LoVo (cell line): ENCODE measurements at places on chromosomes 2 and 18.

GRCh38 chr18:48872234-48873145 lies 78.3 kb downstream of the SMAD7 start:
- DNase-seq, result no peak

- no peak for DNase-seq
Observed at GRCh38 chr2:136015699-136016098, 30.3 kb upstream of the DARS1 start.

DNA sequence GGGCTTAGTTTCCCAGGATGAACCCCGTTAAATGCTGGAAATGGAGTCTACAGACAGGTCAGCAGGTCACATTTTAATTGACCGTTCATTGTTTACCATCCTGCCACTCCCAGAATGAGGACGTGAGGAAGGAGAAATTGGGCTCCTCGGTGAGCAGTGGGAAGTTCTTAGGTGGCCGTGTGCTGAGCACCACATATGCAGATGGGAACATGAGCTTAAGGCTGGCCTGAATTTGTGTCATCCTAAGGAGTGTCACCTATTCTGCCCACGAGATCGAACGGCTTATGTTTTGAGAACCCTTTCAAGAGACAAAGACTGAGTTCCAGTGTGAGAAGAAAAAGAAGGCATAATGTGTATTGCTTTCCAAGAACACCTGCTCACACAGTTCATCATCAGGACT lies 234.4 kb upstream of the PXDN start:
- no peak for DNase-seq

- no peak for DNase-seq
Observed at GRCh38 chr2:119242276-119243119, 18.9 kb downstream of the STEAP3 start.

DNA sequence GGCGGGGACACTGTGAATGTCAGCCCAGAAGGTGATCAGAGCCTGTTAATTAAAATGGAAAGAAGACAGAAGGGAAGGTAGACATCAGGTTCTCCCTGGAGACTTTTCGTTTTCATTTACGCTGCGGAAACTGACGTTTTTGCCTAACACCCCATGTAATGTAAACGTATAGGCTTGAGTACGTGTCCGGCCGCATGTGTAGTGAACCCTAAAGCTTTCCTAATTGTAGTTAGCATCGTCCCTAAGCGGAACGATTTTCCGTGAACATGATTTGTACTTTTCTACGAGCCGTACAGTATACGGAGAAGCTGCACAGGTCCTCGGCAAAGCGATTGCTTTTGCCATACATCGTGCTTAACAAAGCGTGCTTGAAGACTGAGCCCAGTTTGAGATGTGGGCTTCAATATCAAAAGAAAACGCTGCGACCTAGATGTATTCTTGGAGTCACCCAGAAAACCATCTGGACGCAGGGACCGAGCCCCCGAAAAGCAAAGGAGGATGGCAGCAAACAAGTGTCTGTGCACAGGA lies 284 bp downstream of the TIMM21 start:
- DNase-seq, result no peak

DNA sequence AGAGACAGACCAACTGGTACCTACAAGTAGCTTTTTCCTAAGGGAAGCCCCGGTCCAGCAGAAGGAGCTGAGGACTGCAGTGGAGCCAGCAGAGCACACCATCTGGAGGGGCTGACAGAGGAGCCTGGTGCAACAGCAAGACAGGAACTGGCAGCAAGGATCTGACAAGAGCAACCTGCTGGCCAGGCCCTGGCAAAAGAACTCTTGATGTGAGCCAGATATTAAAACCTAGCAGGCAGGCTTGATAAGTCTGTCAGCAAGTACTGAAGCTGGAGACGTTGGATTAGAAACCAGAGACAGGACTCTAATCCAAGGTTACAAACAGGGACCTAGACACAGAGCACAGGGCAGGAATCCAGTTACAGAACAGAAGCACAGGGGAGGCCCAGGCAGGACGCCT lies 260.7 kb upstream of the MGAT5 start:
- no peak for DNase-seq

DNA sequence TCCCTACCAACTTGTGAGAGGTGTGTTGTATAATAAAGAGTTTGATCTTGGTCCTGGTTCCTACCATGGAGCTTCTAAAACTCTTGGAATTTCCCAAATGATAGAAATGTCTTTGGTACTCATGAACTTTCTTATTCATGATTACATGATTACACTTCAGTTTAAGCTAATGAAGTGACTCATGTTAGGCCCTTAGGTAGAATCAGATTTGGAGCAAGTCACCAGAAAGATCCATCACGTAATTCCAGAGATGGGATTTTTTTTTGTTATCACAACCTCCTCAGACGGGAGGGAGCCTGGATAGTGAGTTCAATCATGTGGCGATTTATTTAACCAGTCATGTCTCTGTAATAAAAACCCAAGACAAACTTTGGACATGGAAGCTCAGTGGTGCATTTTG lies 1287.6 kb upstream of the ZEB2 start:
- no peak for DNase-seq

- DNase-seq, result no peak
Observed at GRCh38 chr2:85744741-85745601, 8.8 kb upstream of the ATOH8 start.

DNA sequence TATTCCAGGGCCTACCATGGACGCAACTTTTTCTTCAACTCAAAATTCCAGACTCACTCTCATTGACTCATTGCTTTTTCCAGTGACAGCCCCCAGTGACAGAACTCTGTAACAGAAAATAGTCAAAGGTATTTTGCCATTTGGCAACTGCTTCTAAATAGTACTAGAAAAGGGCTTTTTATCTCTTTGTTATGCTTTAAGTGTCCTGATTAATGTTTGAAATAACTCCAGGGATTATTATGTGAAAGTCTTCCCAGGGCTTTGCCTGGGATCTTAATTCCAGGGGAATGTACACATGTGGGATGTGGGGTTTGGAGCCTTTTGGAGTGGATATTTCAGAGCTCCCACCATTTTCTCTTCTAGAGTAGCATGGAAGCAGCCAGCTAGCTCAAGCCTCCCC lies 198.8 kb downstream of the KCNS3 start:
- DNase-seq, result no peak

- DNase-seq, result no peak
Observed at GRCh38 chr2:11698009-11698922, 28.3 kb upstream of the NTSR2 start.

GRCh38 chr2:168971261-168971660 lies 59.9 kb downstream of the ABCB11 start:
- DNase-seq, result no peak

- no peak for DNase-seq
Observed at GRCh38 chr2:171136024-171136423, 24.7 kb downstream of the TLK1 start.

DNA sequence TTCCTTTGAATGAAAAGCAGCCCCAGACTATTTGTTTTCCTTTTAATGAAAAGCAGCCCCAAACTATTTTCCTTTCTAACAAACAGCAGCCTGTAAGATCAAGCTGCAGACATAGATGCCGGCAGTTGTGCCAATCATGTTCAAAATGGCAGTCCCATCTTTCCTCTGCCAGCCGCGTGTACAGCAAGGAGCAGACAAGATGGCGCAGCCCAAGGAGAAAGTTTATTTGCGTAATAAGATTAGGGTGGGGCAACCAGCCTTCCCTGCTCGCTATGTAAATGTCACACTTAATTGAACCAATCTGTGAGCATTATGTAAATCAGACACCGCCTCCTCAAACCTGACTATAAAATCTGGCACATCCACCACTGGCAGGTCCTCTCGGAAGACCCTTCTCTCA lies 226.0 kb downstream of the TGIF1 start:
- no peak for DNase-seq

DNA sequence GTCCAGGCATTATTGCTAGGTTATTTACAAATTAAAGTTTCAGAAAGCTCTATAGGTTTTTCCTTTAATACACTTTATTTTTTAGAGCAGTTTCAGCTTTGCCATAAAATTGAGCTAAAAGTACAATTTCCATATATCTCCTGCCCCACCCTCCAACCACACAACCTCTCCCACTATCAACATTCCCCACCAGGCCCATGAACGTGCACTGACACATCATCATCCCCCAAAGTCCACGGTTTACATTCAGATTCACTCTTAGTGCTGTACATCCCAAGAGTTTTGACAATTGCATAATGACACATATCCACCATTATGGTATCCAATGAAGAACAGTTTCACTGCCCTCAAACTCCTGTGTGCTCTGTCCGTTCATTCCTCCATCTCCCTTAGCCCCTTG lies 139.4 kb downstream of the NBAS start:
- no peak for DNase-seq

DNA sequence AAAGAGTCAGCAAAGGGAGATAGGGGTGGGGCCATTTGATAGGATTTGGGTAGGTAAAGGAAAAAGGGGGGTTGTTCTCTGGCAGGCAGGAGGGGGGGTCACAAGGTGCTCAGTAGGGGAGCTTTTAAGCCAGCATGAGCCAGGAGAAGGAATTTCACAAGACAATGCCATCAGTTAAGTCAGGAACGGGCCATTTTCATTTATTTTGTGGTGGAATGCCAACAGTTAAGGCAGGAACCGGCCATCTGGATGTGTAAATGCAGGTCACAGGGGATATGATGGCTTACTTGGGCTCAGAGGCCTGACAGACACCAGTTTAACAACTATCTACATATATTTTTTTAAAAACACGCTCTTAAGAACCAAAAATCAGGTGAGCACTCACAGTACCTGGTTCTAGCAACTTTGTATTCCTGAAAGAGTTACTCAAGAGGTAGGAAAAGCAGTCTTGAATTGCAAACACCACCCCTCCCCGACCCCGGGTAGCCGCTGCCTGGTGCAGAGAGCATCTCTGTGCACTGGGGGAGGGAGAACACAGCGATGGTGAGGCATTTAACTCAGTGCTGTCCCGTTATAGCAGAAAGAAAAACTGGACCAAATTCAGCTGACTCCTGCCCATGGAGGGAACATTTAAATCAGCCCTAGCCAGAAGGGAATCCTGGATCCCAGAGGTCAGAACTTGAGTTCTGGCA lies 414.5 kb upstream of the KLHL29 start:
- no peak for DNase-seq

GRCh38 chr18:51011709-51012108 lies 18.3 kb upstream of the SMAD4 start:
- DNase-seq, result no peak

- no peak for DNase-seq
Observed at GRCh38 chr2:2557475-2557874, 226.4 kb upstream of the MYT1L start.

DNA sequence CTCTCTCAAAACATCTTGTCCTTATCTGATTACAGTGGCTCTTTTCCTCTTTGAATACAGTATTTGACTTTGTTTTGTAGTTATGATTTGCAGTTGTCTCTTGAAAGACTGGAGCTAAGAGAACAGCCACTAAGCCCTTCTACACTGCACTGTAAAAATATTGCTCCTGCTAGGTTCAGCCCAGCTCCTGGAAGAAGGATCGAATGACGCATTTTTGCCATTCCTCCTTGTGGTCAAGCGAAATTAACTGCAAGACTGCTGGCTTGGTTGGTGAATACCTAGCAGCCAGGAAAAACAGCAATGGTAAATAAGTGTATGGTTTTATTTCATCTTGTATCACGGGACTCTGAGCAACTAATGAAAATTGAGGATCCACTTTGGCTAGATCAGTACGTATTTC lies 407.8 kb upstream of the CDH2 start:
- peak; percentile 2 for DNase-seq

DNA sequence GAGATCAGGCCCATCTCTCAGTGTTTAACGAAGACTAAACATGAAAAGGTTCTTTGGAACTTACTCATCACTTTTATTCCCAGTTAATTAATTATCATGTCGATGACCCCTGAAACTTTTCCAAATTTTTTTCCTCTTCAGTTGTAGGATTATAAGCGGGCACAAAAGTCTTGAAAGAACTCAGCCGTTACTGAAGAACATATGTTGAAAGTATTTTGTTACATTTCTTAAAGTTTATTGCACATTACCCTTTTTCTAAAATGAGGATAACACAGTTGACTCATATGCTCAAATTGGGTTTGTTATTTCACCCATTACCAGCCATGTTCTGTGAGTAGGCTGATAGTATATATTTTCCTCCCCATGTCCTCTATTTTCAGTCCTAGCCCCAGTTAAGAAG lies 75.9 kb upstream of the COL3A1 start:
- no peak for DNase-seq

DNA sequence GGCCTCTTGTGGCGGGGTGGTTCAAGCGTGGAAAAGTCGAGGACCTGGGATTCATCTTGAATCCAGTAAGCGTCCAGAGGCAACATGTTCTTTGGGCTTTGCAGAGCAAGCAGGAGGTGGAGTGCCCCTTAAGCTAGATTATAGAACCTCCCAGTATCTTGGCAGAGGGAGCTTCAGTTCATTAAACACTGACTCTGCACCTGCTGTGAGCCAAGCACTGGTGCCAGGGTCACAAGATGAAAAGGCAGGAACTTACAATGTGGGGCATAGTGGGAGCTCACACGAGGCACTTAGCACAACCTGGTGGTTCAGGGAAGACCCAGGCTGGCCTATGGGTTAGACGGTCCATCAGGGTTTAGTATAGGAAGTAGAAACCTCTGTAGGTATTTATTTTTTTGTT lies 7.4 kb upstream of the FZD5 start:
- DNase-seq, result no peak

- no peak for DNase-seq
Observed at GRCh38 chr2:176675271-176675949, 406.2 kb downstream of the MTX2 start.
